ENCODE measurements at places on chromosomes 3 and 15. TPM values are rescaled to one million over a fixed set of nuclear protein-coding genes. Genes with fewer than 3 reads are reported as not detected.
A peak's percentile ranks its signal among the peaks of the same experiment; 100 is the strongest.

Gene HRG
- polyA plus RNA-seq, result not detected

Gene COX17
- polyA plus RNA-seq, result 20.0 TPM

Gene TEX55
- not detected for polyA plus RNA-seq

Gene TRIP4
- 13.7 TPM for polyA plus RNA-seq

Gene CFAP44
- 6.6 TPM for polyA plus RNA-seq

Gene ALDH1A2
- not detected for polyA plus RNA-seq

Gene CD96
- 21.4 TPM for polyA plus RNA-seq

Gene CLSTN2
- polyA plus RNA-seq, result not detected

Gene DNAH12
- 0.09 TPM for polyA plus RNA-seq

Gene CIDEC
- polyA plus RNA-seq, result not detected

Gene STT3B
- 54.3 TPM for polyA plus RNA-seq

Gene ROBO2
- polyA plus RNA-seq, result not detected

Gene CCR9
- 1.1 TPM for polyA plus RNA-seq

Gene KLHL6
- polyA plus RNA-seq, result 29.6 TPM

DNA sequence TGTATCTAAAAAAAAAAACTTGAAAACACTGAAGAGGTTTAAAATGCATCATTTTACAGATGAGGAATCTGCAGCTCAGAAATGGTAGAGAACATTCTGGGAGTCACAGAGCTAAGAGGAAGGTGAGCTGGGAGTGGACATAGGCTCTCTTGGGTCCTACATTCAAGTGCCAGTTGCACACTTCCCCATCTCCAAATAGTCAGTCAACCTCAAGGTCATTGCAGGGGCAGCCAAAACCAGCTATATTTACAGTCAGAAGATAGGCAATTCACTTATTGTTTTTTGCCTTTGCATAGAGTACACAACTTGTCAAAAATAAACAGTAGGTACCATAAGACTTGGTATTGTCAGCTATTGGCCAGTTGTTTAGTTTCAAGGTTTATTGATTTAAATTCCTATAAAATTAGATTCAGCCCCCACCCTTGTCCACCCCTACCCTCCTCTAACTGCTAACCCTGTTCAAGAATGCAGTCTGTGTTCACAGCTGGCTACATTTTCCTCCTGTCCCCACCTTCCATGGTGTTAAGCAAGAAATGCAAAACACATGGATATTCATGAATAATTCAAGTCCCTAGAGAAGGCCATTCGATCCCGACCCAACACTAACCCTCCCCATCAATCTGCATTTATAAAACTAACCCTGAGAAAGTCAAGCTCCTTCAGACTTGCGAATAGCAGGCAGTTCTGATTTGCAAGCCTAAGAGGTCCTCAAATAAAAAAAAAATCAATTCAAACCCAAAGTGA is 567.0 kb upstream of the MCTP2 start:
- DNase-seq, result no peak

DNA sequence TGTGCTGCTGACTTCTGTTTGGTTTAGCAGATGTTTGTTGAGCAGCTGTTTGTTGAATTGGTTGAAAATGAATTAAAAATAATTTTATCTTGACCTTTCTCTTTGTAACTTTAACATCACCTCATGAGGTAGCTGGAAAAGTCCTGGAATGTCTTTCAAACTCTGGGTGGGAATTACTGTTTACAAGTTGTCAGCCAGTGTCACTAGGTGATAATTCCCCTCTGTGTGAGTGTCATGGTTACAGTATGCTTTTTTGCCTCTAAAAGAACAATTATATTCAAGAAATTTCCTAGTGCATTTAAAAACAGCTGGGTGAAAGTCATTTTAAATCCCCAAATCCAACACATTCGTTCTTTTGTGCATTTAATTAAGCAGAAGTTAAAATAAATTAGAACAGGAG is 113.2 kb downstream of the PTPRG start:
- DNase-seq, result no peak

DNA sequence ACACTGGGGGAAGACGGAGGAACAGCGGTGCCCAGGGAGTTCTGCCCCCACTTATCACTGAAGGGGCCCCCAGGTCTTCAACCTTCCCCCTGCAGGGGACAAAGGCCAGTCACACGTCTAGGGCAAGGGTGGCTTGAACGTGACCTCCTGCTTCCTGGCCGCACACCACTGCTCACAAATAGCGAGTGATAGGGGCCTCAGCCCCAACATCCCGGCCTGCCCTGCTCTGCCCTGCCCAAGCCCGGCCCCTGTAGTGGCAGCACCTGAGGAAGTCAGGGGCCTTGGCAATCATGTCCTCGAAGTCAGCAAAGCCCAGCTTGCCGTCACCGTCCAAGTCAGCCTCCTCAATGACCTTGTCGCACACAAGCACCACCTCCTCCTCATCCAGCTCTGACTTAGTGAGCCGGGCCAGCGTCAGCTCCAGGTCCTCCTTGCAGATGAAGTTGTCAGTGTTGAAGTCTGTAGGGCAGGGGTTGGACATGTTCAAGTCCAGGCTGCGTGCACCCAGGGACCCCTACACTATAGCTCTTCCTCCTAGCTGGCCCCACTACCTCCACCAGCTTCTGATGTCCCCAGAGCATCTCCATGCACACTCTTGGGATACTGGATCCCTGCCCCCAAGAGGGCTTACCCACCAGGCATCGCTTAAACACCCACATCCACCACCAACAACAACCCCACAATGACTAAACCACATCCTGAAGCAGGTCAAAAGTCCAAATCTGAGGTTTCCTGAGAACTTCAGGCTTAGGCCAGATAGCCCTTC is 13.3 kb downstream of the SH2D7 start:
- DNase-seq, result no peak

DNA sequence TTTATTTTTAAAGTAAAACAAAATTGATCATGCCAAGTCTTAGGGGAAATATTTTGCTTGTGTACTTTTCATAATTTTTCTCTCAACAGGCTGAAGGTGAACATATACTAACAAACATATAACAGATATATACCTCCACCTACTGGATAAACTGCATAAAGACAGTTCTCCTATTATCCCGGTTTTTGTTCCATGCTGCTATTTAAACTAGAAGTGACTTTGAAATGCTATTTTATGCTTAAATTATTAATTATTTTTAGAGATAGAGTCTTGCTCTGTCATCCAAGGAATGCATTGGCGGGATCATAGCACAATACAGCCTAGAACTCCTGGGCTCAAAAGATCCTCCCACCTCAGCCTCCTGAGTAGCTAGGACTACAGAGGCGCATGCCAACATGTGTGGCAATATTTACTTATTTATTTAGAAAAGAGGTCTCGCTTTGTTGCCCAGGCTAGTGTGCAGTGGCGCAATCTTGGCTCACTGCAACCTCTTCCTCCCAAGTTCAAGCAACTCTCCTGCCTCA is 49.8 kb downstream of the ST3GAL6 start:
- no peak for DNase-seq

DNA sequence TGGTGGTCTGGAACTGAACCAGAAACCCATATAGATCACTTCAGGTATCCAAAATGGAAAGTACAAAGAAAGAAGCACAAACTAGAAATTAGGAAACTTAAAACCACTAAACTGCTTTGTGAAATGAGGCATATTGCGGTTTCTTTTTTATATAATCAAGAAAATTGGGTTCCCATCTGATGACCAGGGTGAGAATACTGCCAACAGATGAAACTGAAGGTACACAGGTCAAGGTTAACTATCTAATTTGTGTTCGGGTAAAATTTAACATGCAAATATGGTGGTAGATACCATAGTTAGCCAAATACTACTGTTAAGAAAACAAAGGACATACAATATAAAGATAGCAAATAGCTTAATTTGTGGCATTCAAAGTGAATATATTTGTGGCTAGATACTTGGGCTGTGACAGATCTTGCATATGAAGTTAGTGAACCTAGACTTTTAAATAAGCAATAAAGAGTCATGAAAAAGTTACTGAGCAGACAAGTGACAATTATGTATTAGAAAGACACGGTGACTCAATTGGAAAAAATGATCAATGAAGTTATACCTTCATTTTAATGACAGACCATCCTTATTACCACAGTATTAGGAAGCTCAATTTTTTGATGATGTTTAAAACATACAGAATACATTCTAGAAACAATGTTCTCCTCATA is 127.4 kb downstream of the NR2E3 start:
- no peak for DNase-seq

DNA sequence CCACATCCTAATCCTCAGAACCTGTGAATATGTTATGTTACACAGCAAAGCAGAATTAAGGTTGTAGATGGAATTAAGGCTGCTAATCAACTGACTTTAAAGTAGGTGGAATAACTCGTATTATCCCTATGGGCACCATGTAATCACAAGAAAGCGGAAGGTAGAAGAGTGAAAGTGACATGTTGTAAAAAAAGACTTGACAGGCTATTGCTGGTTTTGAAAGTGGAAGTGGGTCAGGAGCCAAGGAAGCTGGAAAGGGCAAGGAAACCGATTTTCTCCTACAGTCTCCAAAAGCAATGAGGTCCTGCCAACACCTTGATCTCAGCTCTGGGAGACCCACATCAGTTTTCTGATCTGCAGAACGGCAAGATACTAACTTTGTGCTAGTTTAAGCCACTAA is 6.6 kb downstream of the TP63 start:
- no peak for DNase-seq

DNA sequence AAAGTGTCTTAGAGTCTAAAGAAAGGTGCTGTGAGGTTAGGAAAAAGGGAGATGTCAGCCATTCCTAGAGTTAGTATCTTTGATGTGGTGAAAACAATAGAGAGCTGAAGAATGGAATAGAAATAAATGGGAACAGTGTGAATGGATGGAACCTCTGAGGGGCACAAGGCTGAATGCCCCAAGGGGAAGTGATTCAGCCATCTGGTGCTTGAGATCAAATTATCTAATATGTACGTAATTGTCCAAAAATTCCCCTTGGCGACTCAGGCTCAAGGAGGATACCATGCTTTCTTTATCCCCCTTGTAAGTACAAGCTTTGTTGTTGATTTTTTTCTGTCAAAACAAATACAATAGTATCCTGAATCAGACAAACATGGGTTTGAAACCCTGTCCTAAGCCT is 361.6 kb downstream of the LSAMP start:
- DNase-seq, result no peak

- no peak for DNase-seq
Measured at GRCh38 chr3:150733936-150734794, 28.8 kb downstream of the SIAH2 start.

DNA sequence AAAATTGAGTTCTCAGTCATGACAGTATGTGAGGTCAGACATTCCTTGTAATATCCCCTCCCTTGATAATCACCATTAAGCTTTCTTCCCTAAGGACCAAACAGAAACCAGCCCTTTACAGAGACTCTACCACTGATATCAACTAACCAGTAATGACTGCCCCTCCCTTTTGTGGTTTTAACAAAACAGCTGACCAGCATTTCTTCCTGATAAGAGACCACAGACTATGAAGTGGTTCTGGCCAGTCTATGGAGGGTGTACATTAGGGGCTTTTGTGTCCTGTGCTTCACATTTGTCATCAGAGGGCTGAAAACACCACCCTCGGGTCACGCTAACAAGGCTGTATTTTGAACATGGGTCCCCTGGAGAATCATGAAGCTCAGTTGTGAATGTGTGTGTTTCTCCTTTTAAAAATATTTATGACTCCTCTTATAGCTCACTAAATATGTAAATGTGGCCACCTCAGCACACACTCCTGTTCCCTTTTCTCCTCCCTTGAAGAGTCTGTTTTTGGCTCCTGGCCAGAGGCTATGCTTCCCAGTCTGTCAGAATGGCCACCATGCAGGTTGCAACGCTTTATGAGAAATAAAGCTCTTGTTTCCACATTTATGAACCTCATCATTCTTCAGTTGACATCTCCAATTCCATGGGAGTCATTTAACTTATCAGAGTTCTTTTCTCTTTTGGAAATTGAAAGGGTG is 239.3 kb downstream of the CPNE4 start:
- no peak for DNase-seq

DNA sequence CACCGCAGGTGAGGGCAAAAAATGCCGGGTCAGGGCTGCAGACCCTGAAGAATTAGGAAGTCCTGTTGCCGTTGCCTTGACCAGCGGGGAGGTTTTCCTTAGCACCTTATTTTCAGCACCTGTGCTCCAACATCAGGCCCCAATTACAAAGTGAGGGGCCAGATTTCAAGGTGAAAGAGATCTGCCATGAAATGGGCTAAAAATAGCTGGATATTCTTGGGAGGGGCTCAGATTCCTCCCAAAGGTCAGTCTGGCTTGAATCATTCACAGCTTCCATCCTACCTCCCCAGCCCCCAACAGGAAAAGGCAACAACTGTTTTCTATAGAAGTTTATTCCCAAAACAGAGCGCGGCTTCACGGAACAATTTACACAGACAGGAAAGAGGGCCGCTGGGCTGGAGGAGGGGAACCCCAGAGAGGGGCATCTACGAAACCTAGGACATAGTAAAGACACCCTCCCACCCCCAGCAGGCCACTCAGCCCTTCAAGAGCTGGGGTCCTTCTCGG is 941 bp upstream of the SLC26A6 start:
- DNase-seq, result no peak

- no peak for DNase-seq
Measured at GRCh38 chr15:70182858-70183695, 85.4 kb upstream of the TLE3 start.

GRCh38 chr15:37291920-37292319 is 191.6 kb upstream of the MEIS2 start:
- no peak for DNase-seq

GRCh38 chr3:150764566-150764965 is 1.6 kb upstream of the SIAH2 start:
- no peak for DNase-seq

GRCh38 chr3:140523600-140523999 is 154.3 kb upstream of the TRIM42 start:
- DNase-seq, result no peak

GRCh38 chr15:80695099-80695910 is at the start of gene ABHD17C:
TSS of gene ABHD17C (plus strand) at chr15:80695310. CDS start at chr15:80695430, 120 bp downstream.
- peak; percentile 54 for DNase-seq

- peak; percentile 55 for DNase-seq
Measured at GRCh38 chr15:75348562-75349350, 1.9 kb downstream of the NEIL1 start.

GRCh38 chr15:71251584-71252043 is 136.3 kb downstream of the THSD4 start:
- DNase-seq, result no peak

- DNase-seq, result no peak
Measured at GRCh38 chr3:123880998-123881561, 3.1 kb downstream of the MYLK start.

- no peak for DNase-seq
Measured at GRCh38 chr15:25936004-25936403, 72.9 kb upstream of the ATP10A start.

- no peak for DNase-seq
Measured at GRCh38 chr3:52298149-52299098, 10.8 kb downstream of the GLYCTK start.

DNA sequence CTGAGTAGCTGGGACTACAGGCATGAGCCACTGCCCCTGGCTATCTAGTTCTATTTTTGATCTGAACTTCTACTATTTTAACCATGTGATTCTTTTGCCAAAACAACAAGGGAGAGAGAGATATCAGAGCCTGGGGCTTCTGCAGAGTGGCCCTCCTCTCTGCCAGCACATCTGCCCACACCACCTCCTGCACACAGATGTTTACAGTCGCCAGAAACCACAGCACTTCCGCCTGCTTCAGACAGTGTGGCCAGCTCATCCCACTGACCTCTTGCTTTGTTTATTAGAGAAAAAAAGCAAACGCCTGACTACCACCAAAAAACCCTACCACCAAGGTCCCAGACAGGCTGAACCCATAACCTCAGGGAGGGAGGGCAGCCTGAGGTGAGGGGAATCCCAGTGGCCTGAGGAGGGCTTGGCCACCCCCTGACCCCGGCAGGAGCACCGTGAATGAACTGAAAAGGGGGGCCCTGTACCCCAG is 85.9 kb upstream of the ABHD2 start:
- no peak for DNase-seq

- no peak for DNase-seq
Measured at GRCh38 chr3:9935966-9936510, 2.4 kb downstream of the CRELD1 start.

- DNase-seq, result no peak
Measured at GRCh38 chr15:58462547-58462946, 30.8 kb downstream of the LIPC start.
